ENCODE measurements at places on chromosomes 7 and 10.

DNA sequence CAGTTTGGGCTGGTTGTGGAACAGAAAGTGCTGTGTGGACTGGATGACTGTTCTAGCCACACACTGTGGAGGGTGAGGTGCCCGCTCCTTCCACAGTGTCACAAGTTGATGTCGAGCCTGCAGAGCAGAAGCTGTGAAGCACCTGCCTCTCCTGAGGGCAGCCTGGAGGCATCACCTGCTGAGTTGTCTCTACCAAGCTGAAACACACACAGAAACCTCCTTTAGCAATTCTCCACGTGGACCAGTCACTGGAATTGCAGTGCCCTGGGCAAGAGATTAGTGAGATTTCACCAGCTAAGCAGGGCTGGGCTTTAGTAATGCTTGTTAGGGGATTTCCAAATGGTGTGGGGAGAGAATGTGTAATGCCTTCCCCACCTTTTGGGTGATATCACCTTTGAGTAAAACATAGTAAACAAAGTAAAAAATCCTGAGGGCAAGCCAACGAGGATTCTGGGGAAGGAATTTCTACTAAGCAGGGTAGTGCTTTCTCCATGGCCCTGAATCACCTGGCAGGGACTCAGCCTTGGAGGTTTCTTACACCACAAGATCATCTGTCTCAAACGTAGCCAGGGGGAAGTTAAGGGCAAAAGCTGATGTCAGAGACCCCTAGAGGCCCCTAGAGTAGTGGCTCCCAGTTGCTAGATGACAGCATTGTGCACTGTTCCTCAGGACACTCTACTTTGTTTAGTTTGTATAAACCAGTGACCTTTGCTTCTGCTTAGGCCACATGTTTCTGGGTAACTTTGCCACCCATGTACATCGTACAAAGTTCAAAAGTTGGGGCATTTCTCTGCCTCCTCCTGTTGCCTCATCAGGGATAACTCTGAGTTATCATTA is 233.1 kb upstream of the IGFBP3 start:
- DNase-seq: no peak

- no peak for DNase-seq
Measured at GRCh38 chr10:98212196-98212595, 55.8 kb downstream of the LOXL4 start.

DNA sequence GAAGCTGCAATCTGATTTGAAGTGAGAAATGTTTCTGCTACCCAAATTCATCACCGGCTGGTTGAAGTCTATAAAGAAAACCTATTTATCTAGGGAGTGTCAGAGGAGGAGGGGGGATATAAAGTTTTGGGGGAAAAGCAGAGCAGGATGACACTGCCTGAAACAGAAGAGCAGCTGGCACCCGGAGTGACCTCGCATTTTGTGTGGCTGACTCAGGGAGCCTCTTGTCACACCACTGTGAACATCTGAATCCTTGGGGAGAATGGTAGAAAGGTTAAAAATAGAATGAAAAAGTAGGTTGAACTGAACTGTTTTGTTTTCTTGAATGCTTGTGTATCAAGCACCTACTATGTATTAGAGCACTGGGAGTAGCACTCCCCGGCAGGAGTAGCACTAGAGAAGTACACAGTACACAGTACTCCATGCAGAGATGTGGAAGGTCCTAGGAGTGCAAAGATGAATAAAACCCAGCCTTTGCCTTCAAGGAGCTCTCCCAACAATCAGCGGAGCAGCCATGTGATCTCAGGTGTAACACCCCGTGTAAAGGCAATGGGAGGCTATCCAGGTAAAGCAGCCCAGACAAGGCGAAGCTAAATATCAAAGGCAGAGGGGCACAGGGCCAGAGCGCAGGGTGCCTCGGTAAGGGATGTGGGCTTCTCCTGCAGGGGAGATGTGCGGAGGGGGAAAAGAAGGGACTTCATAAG is 13.5 kb downstream of the CRTAC1 start:
- DNase-seq: no peak

- DNase-seq: no peak
Measured at GRCh38 chr10:36178616-36179015, 536.5 kb upstream of the FZD8 start.

DNA sequence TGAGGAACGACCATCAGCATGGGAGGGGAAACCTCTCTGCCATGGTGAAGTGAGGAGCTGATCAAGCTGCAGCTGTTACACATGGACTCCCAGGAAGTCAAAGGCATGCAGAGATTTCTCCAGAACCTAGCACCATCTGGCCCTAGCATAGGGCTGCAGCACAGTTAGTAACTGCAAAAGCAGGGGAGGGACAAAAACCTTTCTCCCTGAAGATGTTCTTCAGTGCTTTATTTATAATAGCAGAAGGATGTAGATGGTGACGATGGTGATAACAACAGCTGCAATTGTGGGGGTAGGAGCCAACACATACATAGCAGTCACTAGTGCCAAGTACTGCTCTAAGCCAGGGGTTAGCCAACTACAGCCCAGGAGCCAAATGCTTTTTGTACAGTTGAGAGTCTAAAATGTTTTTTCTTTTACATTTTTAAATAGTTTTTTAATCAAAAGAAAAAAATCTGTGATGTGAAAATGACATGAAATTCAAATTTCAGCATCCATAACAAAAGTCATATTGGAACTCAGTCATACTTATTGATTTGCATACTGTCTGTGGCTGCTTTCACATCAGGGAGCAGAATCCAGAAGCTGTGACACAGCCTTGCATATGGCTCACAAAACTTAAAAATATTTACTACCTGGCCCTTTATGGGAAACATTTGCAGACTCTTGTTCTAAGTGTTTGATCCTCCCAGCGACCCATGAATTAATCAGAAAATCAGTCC is 299.5 kb downstream of the ELMO1 start:
- no peak for DNase-seq

DNA sequence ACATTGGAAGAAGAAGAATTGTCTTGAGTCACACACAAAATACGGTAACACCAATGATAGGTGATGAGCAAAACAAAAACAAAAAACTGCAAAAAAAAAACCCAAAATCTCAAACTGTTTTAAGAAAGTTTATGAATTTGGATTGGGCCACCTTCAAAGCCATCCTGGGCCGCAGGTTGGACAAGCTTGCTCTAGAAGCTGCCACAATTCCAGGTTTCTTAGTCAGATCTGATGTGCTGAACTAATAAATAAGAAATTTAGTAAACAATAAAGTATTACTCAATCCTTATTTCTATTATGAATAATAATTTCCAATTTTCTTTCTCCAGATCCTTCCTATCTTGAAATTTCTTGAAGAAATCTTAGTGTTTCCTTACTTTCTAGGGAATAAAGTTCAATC is 10.0 kb downstream of the WASL start:
- DNase-seq: no peak

GRCh38 chr10:69475433-69475830 is 24.2 kb downstream of the TSPAN15 start:
- no peak for DNase-seq

DNA sequence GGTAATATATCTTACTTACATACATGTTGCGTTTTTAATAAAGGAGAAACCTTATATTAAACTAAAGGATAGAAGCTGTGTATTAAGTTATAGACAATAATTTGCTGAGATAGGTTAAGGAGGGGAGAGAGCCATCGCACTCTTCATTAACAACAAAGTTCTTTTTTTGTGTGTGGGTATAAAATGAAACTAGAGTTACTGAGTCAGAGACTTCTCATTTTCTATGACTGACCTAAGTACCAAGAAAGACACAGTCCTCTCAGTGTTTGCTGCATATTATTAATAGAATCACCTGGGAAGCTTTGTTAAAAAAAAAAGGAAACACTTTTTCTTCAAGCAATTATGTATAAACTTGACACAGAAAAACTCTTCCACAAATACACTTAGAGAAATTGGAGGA is 31.4 kb downstream of the FEZF1 start:
- no peak for DNase-seq

- DNase-seq: no peak
Measured at GRCh38 chr10:50579491-50580261, 44.1 kb downstream of the SGMS1 start.

- DNase-seq: no peak
Measured at GRCh38 chr10:5591336-5591824, 66.6 kb downstream of the CALML3 start.

GRCh38 chr7:101186194-101186593 is 6.1 kb upstream of the NAT16 start:
- DNase-seq: no peak

- DNase-seq: no peak
Measured at GRCh38 chr7:1253681-1254181, 21.1 kb downstream of the UNCX start.

DNA sequence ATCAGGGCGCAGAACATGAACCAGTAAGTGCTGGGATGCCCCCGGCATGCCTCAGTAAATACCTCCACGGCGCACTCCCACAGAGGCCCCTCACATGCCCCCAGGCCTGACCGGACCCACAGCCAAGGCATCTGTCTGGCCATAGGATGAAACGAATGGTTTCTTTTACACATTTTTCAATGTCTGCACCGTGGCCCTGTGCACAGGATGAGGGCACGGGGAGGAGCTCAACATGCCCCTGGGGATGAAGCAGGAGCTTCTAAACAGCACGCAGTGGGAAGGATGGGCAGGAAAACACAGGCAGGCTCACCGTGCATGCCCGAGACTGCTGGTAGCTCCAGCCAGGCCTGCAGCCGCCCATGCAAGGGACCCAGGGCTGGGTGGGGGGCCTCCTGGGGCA is 283.3 kb downstream of the TNS3 start:
- DNase-seq: no peak

GRCh38 chr7:66421830-66422475 is 206.7 kb upstream of the KCTD7 start:
- DNase-seq: no peak

DNA sequence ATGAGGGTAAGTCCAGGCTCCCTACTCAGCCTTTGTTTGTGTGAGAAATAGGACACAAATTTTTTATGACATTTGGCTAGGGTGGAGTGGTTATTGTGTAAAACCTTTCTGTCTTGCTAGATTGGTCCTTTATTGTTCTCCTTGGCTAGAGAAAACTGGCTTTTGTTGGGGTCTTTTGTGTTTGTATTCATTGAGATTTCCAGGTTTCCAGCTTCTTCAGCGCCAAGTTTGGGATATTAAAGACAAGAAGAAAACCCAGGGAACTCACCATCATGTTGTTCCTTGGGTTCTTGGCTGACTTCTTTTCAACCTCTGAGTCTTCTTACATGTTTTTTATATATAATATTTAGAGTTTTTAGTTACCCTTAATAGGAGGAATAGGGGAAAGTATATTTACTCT is 310.0 kb downstream of the HPSE2 start:
- no peak for DNase-seq

GRCh38 chr7:5429857-5430611 is 6.4 kb upstream of the TNRC18 start:
- no peak for DNase-seq

DNA sequence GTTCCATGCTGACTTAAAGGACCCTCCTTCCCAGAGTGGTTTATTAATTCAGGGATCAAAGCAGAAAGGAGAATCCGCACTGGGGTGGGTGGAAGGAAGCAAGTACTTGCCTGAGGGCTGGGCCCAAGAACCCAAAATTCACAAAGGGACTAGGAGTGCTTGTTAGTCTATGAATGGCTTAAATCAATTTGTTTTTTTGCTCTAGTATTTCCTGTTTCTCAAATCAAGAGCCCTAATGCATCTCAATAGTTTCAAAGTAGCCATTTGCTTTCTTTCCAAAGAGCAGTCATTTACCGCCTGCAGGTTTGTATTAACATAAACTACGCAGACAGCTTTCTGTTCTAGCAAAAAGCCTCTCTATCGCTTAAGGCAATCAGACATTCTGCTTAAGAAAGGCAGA is 44.2 kb upstream of the SLC35G1 start:
- DNase-seq: no peak

GRCh38 chr7:70699271-70699670 is 432.7 kb upstream of the GALNT17 start:
- no peak for DNase-seq

- DNase-seq: no peak
Measured at GRCh38 chr10:75904499-75905283, 473.3 kb downstream of the LRMDA start.

- DNase-seq: no peak
Measured at GRCh38 chr7:124747072-124747471, 18.5 kb downstream of the GPR37 start.

DNA sequence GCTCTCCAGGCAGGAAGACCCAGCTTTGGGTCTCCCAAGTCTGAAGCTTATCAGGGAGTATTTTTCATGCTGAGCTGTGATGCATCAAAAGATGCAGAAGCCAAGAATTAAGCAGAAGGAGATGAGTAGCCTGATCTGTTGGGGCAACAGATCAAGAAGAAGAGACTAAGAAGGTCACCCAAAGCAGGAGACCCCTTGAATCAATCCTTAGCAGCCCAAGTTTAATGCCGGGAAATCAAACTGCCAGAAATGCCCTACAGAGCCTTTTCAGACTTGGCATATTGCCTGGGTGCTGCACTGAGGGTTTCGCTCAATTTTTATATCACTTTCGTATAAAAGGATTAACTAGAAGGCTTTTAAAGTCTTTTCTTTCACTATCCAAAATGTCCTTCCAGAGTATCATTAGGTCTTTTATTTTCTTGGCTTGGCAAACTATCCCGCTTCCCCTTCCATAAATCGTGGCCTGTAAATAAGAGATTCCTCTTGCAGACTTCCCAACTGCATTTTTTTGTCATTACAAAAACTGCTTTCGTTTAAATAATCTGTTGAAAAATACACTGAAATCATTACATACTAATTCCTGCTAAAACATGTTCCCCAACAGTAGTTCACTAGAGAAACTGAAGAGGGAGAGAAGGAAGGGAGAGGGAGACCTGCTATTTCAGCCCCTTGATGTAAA is 49.0 kb upstream of the STK17A start:
- DNase-seq: no peak

DNA sequence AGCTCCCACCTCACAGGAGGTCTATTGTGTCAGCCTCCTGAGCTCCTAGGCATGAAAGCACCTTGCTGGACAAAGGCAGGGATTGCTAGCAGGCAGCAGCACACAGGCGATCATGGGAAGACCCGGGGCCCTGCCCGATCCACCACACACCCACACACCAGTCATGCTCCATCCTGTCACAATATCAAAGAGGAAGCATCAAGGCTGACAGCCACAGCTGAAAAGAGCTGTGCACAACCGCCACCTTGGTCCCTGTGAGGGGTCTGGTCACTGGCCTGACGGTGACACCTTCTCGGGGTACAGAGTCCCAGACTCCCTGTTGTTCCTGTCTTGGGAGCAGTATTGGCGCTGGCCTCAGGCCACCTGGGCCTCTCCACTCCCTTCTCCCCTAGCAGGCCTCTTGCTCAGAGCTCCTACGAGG is 89.7 kb upstream of the RET start:
- no peak for DNase-seq

Measured in stimulated activated CD8-positive, alpha-beta memory T cell treated with anti-CD3 and anti-CD28 coated beads, Interleukin-2, amount 100 ng/mL, for 1 hour (primary cell).